Activated naive CD4-positive, alpha-beta T cell treated with Interleukin-2 at 50 U/mL for 16 hours (primary cell): ENCODE measurements at places on chromosomes 1 and 21.

DNA sequence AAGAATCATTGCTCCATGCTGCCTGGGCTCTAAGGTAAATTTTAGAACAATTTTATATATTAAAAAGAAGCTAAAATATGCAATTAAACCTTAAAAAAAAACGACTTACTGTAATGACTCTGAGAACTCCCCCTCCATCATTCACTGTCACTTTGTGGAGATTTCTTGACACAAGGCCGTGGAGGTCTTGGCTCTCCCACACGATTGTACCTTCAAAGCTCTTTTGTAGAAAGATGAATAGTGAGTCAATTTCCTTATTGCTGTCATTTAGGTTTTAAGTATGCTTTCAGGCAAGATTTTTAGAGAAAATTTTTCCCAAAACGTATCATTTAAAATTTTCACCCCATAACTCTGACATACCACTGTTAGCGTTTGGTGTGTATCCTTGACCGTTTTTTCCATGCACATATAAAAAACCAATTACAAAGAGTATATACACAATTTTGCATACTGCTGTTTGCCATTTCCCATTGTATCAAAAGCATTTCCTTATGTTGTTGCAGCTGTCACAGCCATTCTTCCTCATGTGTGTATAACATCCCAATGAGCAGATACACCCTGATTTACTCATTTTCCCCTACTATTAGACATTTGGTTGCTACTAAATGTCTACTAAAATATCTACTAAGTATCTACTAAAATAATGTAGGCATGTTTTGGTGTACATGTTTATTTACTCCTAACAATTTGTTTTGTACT, 33.4 kb downstream of the B3GALNT2 start:
- DNase-seq = no peak

DNA sequence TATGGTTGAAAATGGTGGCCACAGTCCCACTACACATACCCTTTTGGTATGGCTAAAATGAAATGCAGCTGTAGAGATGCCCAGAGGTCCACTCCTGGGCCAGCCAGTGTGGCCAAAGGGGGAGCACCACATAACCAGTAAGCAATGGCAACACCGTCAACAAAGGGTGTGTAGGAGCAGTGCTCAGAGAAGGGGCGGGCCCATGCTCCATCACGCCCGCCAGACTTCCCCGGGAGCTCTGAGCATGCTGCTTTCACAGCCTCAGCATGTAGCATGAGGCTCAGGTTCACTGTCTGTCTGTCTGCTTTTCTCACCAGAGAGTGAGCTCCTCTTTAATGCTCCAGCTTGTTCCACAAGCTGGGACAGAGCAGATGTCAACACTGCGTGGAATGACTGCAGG, 537.6 kb downstream of the MATN1 start:
- no peak for DNase-seq

GRCh38 chr1:204437796-204438570, 26.4 kb upstream of the PPP1R15B start:
- DNase-seq = no peak

GRCh38 chr21:35227786-35228185, 178.7 kb upstream of the RUNX1 start:
- no peak for DNase-seq

DNA sequence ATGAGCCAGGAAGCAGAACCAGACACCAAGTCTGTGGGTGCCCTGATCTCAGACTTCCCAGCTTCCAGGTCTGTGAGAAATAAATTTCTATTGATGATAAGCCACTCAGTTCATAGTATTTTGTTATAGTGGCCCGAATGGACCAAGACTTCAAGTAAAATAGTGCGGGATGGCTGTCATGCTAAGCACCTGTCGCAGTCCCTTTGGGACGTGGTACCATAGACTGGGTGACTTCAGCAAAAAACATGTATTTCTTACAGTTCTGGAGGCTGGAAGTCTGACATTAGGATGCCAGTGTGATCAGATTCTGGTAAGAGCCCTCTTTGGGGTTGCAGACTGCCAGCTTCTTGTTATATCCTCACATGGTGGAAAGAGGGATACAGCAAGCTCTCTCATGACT, 2.6 kb upstream of the C1orf198 start:
- no peak for DNase-seq

- DNase-seq = no peak
Measured at GRCh38 chr1:5615076-5615475, 377.1 kb downstream of the NPHP4 start.

DNA sequence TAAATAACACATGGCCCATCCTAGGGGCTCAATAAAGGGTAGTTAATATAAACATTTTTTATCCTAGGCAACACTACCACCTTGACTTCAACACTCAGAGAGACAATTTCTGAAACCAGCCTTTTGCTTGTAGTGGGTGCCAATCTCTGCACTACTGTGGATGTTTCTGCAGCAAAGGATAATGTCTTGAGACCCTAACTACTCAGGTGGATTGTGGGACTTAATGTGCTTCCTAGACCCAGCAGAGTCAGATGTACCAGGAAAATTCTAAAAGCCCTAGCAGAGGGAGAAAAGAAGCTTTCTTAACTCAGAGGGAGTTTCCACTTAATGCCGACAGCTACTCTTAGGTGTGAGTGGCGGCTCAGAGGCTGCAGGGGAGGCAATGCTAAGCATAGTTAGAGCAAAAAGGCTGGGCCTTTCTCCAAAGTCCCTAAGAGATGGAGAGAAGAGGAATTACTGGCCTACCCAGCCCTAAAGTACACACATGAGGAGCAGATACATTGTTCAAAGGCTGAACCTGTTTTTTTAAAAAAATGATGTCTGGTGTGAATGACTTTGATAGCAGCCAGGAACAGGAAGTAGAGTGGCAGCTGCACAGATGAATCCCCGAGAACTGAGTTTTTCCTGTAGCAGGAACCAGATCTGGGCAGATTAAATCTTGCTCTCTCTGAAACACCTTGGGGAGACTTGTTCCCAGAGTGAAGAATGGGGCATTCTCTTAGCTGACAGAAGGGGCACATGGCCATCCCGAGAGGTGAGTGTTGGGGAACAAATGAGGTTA, 33.5 kb upstream of the ABCD3 start:
- no peak for DNase-seq

GRCh38 chr1:203563291-203563690, 63.3 kb upstream of the ATP2B4 start:
- no peak for DNase-seq

DNA sequence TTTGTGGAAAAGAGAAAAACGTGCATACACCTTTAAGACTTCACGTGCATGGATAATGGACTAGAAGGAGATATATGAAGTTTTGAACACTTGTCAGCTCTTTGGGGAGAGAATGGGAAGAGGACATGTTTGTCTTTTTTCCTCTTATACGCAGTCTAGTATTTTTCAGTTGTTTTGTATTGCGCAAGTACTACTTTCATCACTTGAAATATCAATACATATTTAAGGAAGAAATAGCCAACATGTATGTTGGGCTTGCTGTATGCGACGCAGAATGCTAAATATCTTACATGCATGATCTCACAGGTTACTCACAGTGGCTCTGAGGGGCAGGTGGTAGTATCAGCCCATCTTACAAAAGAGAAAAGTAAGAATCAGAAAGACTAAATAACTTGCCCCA, 176.5 kb upstream of the RUNX1 start:
- no peak for DNase-seq

- DNase-seq = no peak
Measured at GRCh38 chr1:239386453-239387303, at the start of gene CHRM3. CHRM3 (plus strand) TSS chr1:239386568; CDS start chr1:239907452, 520,884 bp downstream.

DNA sequence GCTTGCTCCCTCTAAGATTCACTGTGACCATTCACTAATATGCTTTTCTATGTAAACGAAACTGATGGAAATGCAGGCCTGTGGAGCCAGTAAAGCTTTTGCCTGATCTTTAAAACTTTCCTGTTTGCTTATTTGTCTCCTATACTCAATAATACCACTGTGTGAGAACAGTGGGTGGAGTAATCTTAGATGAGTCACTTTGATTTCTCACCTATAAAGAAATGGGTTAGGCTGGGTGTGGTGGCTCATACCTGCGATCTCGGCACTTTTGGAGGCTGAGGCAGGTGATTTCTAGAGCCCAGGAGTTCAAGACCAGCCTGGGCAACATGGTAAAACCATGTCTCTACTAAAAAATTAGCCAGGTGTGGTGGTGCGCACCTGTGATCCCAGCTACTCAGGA, 70.8 kb downstream of the RWDD3 start:
- no peak for DNase-seq

GRCh38 chr21:20108976-20109540, 889.2 kb upstream of the NCAM2 start:
- DNase-seq = no peak

DNA sequence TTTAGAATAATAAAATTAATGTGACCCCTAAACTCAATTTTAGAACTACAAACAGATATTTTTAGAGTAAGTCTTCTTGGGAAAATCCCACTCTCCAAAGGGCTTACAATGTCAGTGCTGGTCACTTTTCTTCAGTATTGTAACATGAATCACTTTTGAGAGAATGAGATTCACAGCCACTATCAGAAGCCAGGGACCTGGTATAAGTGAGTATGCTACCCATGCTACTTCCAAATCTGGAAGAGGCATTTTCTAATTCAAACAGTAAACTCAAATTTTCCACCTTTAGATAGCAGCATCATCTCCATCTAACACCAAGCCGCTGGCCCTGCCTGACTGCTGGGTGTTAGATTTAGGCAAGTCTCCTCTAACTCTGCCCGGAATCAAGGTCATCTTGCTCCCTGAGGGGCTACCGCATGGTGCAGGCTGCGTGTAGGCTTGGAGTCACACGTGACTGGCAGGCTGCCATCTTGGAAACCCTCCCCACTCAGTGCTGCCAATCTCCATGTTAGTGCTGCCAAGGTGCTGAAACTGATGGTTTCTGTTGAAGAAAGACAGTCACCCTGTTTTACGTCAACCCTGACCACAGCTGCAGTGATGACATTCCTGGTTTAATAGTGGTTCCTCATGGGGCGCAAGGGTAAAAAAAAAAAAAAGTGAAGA, 882.9 kb upstream of the B3GALT2 start:
- DNase-seq = no peak

DNA sequence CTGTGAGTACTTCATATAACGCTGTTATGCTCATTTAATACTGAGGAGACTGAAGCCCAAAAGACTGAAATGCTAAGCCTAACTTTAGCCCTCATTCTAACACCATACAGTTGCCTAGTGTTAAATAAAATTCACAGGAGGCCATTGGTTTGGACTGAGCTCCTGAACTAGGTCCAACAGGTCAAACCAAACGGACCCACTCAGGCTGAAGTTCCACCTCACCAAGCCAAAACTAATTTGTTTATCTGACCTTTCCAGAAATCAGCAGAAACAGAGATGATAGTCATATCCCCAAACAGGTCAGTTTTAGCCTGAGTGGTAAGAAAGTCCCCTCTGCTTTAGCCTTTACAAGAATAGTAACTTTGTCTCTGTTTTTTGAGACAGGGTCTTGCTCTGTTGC, 311.3 kb upstream of the ZP4 start:
- DNase-seq = no peak

GRCh38 chr1:115492880-115493279, 148.9 kb upstream of the VANGL1 start:
- DNase-seq = no peak

DNA sequence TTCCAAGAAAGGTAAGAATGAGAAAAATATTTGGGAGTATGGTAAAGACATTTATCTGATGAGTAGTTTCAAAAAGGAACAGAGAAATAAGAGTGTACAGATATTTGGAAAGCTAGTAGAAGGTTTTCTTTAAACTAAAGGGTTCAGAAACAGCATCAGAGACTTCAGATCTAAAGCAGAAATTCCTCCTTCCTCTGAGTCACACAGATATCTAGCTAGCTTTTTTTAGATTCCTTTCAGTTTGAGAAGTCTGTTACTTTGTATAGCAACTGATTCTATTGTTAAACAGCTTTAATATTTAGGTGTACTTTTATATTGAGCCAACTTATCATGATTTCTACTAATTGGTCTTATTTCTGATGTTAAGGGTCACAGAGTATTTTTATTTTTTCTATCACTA, 4.7 kb downstream of the AMY2B start:
- no peak for DNase-seq

- peak; percentile 53 for DNase-seq
Measured at GRCh38 chr1:150567717-150568593, 11.5 kb downstream of the MCL1 start.

DNA sequence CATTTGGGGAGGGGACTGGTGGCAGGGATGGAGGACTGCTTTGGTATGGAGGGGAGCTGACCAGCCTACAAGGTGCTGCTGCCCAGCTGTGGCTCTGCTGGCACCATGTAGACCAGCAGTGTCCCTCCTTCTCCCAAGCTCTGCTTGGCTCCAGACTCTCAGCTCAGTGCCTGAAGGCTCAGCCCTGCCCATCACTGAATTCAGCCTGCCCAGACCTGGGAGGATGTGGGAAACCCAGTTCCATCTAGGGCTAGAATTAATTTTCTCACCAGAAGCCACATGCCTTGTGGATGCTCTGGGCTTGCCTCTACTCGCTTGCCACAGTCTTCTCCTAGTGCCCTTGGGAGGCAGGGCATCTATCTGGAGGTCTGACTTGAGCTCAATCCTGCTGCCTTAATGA, 195.0 kb upstream of the EDN2 start:
- DNase-seq = no peak

GRCh38 chr21:36627242-36627641, 71.7 kb upstream of the SIM2 start:
- no peak for DNase-seq

- DNase-seq = no peak
Measured at GRCh38 chr1:52727114-52727586, 897 bp downstream of the ZYG11B start.
